ENCODE measurements at places on chromosomes 5 and 9. TPM values are rescaled to one million over a fixed set of nuclear protein-coding genes. Genes with fewer than 3 reads are reported as not detected.

RPP25L gene
- 22.2 TPM for total RNA-seq

MARVELD2 gene
- 2.3 TPM for total RNA-seq

ST8SIA4 gene
- total RNA-seq: 24.3 TPM

HTR4 gene
- not detected for total RNA-seq

Data from naive thymus-derived CD8-positive, alpha-beta T cell (primary cell).